ENCODE measurements at places on chromosomes 4 and X.

DNA sequence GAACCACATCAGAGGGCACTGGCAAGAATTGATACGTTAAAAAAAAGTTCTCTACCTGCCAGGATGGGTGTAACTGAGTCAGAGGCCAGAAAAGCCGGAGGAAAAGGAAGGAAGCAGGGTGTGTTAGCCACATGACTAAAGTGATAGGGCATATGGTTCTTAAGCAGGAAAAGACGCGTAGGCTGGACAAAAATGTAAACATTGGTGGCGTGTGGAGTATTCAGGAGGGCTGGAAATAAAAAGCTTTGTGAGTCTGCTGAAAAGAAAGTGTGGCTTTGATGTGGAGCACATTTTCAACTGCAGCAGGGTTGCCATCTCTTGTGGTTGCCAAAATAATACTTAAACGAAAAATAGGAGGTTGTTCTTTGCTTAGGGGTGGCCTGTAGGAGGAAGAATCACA is 186.5 kb upstream of the RPL34 start:
- DNase-seq, result peak; percentile 59

DNA sequence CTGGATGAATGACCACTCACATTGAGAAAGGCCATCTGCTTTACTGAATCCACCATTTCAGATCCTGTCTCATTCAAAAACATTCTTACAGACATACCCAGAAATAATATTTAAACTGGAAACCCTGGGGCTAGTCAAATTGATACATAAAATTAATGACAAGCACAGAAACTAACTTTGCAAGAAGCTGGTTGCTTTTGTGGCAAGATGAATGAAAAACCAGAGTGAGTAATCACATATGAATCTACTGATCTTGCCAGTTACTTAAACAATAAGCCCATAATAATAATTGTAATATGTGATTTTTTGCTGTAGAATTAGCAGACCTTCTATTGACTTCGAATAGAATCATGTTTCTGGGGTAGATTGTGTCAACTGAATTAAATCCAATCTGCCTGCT is 235.1 kb downstream of the PPARGC1A start:
- no peak for DNase-seq

GRCh38 chr4:32569861-32570260 is 1849.7 kb downstream of the PCDH7 start:
- peak; percentile 8 for DNase-seq

DNA sequence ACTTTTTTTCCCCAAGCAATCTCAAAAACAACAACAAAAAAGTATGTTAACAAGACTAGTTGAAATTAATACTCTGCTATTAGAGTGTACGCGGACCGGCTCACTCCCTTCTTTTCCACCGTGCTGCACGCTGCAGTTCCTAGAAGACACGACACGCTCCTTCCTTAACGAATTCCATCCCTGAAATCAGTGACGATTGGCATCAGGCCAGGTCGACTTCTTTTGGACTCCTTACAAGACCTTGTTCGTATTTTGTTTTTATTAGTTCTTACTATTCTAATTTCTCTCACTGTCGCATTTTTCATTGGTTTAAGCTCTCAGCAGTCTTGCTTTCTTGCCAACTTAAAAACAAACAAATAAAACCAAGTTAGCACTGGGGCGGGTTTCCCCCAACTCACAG is 175.8 kb upstream of the PITX2 start:
- DNase-seq, result no peak

GRCh38 chrX:10173331-10173900 is 16.6 kb downstream of the CLCN4 start:
- DNase-seq, result no peak

DNA sequence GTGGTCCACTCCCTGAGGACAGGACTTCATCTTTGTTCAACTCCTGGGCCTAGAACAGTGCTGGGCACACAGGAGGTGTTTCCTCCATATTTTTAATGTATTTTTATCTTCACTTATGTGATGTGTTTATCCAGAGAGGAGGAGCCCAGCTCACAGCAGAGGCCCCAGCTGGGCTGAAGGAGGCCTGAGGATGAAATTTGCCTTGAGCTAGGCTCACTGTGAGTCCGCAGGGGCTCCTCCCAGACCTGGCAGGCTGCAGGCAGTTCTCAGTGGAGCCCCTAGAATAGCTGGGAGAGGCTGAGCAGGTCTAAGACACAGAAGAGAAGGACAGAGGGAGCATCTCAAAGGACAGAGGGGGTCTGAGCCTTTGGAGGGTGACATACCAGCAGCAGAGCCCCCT is 26.8 kb downstream of the C4orf50 start:
- DNase-seq, result no peak

DNA sequence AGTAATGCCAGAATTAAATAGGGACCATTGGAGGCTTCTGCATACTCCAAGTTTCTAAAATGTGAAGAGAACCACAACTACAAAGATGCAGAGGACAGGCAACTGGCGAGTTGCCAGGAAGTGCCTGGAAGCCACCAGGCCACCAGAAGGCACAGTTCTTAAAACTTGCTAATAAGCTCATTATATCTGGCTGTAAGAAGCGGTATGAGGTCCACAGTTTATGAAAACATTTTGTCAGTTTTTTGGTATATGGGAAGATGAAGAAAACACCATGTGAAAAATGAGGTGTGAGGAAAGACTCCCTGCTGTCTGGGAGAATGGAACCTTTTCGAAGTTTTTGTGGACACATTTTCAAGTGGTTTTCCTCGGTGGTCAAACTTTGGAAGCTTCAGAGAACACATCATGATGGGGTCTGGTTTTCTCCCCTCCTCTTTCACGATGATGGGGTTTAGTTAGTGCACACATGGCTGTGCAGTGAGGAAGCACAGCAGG is 202.7 kb downstream of the NR3C2 start:
- DNase-seq, result no peak

- no peak for DNase-seq
These were observed 170.6 kb upstream of the SCML1 start for GRCh38 chrX:17566740-17567139.

All from CD4-positive, alpha-beta T cell treated with Interleukin-17A for 1 hour (primary cell).